T-cell (primary cell): ENCODE measurements at places on chromosomes 3 and 15.

DNA sequence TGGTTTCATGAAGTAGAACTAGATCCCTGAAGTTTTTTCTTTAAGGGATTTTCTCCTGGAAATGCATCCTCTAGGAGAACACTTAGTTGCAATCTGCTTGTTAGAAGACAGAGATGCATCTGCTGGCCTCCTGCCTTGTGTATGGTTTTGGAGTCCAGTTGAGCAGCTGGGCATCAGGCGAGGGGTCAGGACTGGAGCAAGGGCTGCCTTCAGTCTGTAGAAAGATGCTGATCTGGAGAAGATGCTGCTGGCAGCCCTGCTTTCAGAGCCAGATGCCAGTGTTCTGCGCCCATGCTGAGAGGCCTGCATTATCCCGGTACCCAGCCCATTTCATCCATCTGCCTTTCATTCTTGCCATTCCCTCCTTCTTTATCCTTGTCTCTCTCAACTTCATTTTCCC lies 77.4 kb downstream of the CHCHD6 start:
- no peaks in the 10 kb centered on the region for H3K27me3 ChIP-seq
- no peak overlapping the region for H3K4me3 ChIP-seq
- no peak for DNase-seq
- H3K36me3 ChIP-seq = no peaks in the 10 kb centered on the region
- H3K27ac ChIP-seq = no peak overlapping the region
- H3K4me1 ChIP-seq = no peaks in the 10 kb centered on the region

- no peaks in the 10 kb centered on the region for H3K36me3 ChIP-seq
- H3K27me3 ChIP-seq = no peaks in the 10 kb centered on the region
- DNase-seq = no peak
These were observed 504.6 kb upstream of the NECTIN3 start for GRCh38 chr3:110567029-110567428.

GRCh38 chr3:78337801-78338211 lies 1297.9 kb downstream of the ROBO2 start:
- DNase-seq = no peak
- no peaks in the 10 kb centered on the region for H3K4me1 ChIP-seq
- no peak overlapping the region for H3K27ac ChIP-seq
- no peak overlapping the region for H3K4me3 ChIP-seq
- H3K36me3 ChIP-seq = no peaks in the 10 kb centered on the region

GRCh38 chr3:114446600-114446999 lies 152.8 kb downstream of the TIGIT start:
- no peak overlapping the region for H3K4me3 ChIP-seq
- no peaks in the 10 kb centered on the region for H3K36me3 ChIP-seq
- H3K4me1 ChIP-seq = no peaks in the 10 kb centered on the region
- DNase-seq = no peak
- no peaks in the 10 kb centered on the region for H3K27me3 ChIP-seq

DNA sequence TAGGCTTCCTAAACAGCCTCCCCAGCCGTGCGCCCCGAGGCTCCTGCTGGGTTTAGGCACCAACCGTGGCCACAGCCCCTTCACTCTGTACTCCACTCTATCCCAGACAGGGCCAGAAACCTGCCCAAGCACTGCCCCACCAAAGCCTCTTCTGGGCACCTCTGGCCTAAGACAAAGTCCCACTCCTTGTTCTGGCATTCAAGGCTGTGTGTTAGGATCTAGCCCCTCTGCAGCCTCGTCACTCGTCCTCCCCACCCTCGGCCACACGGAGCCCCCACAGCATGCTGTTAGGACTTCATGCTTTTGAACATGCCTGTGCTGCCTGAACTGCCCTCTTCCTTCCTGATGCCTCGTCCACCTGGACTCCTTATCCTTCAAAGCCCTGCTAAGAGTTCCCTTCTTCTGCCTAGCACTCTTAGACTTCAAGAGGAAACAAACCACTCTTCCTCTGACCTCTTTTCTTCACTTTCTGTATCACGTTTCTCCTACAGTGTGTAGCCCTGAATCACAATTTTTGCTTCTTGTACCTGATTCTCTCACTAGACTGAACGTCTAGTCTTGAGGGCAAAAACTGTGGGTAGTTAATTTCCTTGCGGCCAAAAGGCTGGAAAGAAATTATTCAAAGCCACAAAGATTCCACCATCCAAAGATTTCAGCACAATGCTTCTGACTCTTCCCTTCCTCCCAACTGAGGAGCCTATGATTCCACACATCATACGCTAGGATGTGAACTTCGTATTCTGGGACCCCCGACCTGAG lies 28.6 kb downstream of the WNT7A start:
- peaks cover 35% of the 10 kb centered on the region for H3K27me3 ChIP-seq
- H3K27ac ChIP-seq = no peak overlapping the region
- DNase-seq = no peak
- H3K4me3 ChIP-seq = no peak overlapping the region

DNA sequence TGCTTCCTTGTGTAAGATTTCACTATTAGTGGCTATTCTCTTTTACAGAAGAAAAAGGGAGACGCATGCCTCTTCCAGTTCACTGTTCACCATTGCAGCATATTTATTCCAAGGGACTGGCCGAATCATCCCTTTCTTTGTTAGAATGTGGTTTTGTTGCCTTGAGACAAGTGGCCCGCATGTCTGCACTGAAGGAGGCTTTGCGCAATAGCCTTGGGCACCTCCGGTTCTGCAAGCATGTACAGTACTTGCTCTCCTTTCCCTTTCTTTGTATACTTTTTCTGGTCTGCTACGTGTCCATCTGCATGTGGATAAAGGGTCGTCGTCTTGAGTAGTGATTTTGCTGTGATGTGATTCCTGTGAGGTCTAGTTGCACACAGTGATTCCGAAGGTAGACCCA lies 43.0 kb downstream of the FLNB start:
- DNase-seq = no peak
- no peak overlapping the region for H3K4me3 ChIP-seq
- no peak overlapping the region for H3K27ac ChIP-seq
- H3K27me3 ChIP-seq = no peaks in the 10 kb centered on the region
- H3K36me3 ChIP-seq = no peaks in the 10 kb centered on the region
- H3K4me1 ChIP-seq = peaks cover 3% of the 10 kb centered on the region

DNA sequence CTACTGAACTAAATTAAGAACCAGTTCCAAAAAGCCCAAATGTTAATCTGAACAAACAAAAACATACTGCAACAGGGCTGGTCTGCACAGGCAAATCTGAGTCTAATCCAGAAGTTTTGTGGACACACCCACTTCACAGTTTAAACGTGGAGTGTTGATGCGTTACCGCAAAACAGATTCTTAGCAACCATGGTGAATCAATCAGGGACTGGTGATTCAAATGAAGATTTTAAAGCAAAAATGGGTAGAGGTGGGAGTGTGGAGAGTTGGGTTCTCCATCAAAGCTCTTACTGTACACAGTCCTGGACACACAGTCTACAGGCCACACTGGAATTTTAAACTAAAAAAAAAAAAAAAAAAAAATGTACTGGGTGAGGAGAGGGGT lies 5.2 kb downstream of the ANXA2 start:
- H3K4me3 ChIP-seq = no peak overlapping the region
- peak; percentile 25 for DNase-seq
- no peaks in the 10 kb centered on the region for H3K36me3 ChIP-seq
- H3K27ac ChIP-seq = peak overlapping the region; percentile 25
- H3K4me1 ChIP-seq = peaks cover 52% of the 10 kb centered on the region
- no peaks in the 10 kb centered on the region for H3K27me3 ChIP-seq

DNA sequence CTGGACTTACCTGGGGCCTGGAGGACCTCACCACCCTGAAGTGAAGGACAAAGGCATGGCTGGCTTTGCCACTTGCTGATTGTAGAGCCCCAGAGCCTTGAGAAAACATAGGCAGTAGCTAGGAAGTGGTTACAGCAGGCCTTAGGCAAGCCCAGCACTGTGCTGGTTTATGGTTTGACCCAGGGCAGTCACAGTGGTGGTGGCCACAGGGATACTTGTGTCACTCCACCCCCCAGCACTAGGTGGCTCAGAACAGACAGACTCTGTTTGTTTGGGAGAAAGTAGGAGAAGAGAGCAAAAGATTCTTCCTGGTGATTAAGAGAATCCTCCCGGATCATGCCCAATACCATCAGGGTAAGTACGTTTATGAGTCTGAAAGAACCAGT lies 13.2 kb upstream of the COL8A1 start:
- no peak for DNase-seq
- H3K4me1 ChIP-seq = no peaks in the 10 kb centered on the region
- no peak overlapping the region for H3K27ac ChIP-seq

- no peak within 1 kb of the TSS for H3K4me3 ChIP-seq
- no peak for DNase-seq
- H3K27me3 ChIP-seq = peaks cover 2% of the 10 kb centered on the region
- peaks cover 8% of the 10 kb centered on the region for H3K4me1 ChIP-seq
These were observed at the start of gene IL17RE for GRCh38 chr3:9902372-9903237. IL17RE (plus strand) TSS chr3:9902848; CDS start chr3:9902933, 85 bp downstream.

GRCh38 chr3:189132839-189133238 lies 38.9 kb upstream of the TPRG1 start:
- no peaks in the 10 kb centered on the region for H3K36me3 ChIP-seq
- H3K4me3 ChIP-seq = no peak overlapping the region
- DNase-seq = no peak
- H3K27ac ChIP-seq = peak overlapping the region; percentile 94

- peaks cover 14% of the 10 kb centered on the region for H3K4me1 ChIP-seq
- H3K36me3 ChIP-seq = no peaks in the 10 kb centered on the region
- no peak overlapping the region for H3K27ac ChIP-seq
- no peak overlapping the region for H3K4me3 ChIP-seq
- no peaks in the 10 kb centered on the region for H3K27me3 ChIP-seq
- no peak for DNase-seq
These were observed 479.0 kb downstream of the RAP2B start for GRCh38 chr3:153640689-153641665.

DNA sequence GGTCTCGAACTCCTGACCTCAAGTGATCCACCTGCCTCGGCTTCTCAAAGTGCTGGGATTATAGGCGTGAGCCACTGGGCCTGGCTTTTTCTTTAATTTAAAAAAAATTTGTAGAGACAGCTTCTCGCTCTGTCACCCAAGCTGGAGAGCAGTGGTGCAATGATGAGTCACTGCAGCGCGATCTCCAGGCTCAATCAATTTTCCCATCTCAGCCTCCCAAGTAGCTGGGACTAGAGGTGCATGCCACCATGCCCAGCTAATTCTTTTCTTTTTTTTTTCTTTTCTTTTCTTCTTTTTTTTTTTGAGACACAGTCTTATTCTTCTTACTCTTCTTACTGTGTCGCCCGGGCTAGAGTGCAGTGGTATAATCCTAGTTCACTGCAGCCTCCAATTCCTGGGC lies 19.8 kb downstream of the TUBGCP4 start:
- H3K27me3 ChIP-seq = no peaks in the 10 kb centered on the region
- no peak overlapping the region for H3K27ac ChIP-seq
- H3K4me1 ChIP-seq = no peaks in the 10 kb centered on the region

- DNase-seq = no peak
- H3K4me3 ChIP-seq = no peak overlapping the region
- no peak overlapping the region for H3K27ac ChIP-seq
- H3K4me1 ChIP-seq = no peaks in the 10 kb centered on the region
These were observed 132.3 kb upstream of the MCTP2 start for GRCh38 chr15:94098921-94099573.

GRCh38 chr3:110956081-110956480 lies 115.5 kb upstream of the NECTIN3 start:
- no peaks in the 10 kb centered on the region for H3K36me3 ChIP-seq
- no peaks in the 10 kb centered on the region for H3K4me1 ChIP-seq
- H3K27me3 ChIP-seq = no peaks in the 10 kb centered on the region
- H3K27ac ChIP-seq = no peak overlapping the region
- DNase-seq = no peak

GRCh38 chr15:75648156-75649000 lies 666 bp downstream of the SNX33 start:
- H3K4me1 ChIP-seq = peaks cover 31% of the 10 kb centered on the region
- no peaks in the 10 kb centered on the region for H3K27me3 ChIP-seq
- no peaks in the 10 kb centered on the region for H3K36me3 ChIP-seq
- H3K27ac ChIP-seq = no peak overlapping the region
- H3K4me3 ChIP-seq = peak overlapping the region; percentile 85

- DNase-seq = no peak
- H3K4me3 ChIP-seq = no peak overlapping the region
- H3K27me3 ChIP-seq = no peaks in the 10 kb centered on the region
- H3K36me3 ChIP-seq = no peaks in the 10 kb centered on the region
- no peaks in the 10 kb centered on the region for H3K4me1 ChIP-seq
These were observed 204.6 kb downstream of the GABRG3 start for GRCh38 chr15:27175472-27176153.

DNA sequence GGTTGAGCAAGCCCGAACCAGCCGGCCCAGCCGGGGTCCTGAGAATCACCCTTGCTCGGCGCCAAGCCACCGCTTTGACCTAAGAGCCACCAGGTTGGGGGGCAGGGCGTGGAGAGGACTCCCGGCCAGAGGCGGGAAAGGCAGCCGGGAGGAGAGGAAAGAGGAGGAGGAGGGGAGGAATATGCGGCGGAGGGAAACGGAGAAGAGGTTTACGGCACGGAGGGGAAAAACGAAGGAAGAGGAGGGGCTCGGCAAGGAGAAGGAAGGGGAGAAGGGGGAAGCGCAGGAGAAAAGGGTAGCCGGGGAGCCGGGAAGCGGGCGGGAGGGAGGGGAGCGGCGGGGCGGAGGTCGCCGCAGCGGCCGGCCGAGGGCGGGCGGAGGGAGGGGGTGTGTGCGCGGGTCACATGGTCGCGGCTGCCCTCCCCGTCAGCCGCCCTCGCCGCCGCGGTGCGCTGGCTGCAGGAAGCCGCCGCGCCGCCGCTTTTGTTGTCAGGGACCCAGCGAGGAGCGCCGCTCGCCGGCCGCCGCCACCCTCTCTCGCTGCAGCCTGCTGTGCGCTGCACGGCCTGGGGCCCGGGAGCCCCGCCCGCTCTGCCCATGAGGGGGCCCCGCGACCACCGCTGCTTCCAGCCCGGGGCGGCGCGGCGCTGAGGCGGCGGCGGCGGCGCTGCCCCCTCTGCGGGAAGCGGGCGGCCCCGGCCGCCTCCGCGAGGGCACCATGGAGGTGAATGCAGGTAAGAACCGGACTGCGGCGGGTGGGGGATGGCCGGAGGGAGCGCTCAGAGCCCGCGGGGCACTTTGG lies at the start of gene NR1D2:
TSS of gene NR1D2 (plus strand) at position 426 of the 802 bp plus-strand sequence. CDS start at position 719, 293 bp downstream.
- DNase-seq = peak; percentile 72
- peaks cover 32% of the 10 kb centered on the region for H3K4me1 ChIP-seq
- H3K27me3 ChIP-seq = no peaks in the 10 kb centered on the region
- peak within 1 kb of the TSS; percentile 71 for H3K4me3 ChIP-seq

DNA sequence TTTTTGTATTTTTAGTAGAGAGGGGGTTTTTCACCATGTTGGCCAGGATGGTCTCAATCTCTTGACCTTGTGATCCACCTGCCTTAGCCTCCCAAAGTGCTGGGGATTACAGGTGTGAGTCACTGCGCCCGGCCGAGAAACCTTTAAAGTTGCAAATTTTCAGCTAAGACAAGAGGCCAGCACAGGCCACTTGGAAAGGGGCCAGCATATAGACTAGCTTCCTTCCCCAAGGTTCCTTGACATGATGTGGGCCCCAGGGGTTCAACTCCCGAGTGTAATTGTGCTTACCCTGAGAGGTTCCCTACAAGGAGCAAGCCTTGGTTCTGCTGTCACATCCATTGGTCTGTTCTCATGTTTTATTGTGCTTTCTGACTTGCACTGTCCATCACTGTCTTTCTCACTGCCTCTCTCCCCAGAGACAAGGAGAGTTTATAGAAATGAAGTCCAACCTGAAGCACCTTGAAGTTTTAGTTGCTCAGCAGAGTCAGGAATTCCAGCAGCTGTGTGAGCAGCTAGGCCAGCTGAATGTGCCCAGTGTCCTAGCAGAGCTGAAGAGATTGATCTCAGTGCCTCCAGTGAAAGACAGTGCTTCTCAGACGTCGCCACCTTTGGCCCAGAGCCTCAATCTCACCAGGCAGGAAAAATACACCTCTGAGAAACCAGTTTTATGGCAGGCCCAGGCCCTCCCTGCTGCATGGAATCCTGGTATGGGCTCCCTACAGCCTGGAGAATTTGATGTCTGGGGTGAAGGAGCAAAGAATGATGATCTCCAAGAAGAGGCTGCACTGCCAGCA lies 21.1 kb downstream of the C3orf62 start:
- no peaks in the 10 kb centered on the region for H3K27me3 ChIP-seq
- no peak overlapping the region for H3K4me3 ChIP-seq
- H3K27ac ChIP-seq = no peak overlapping the region
